ENCODE measurements at places on chromosomes 5 and 9. TPM values are rescaled to one million over a fixed set of nuclear protein-coding genes. Genes with fewer than 3 reads are reported as not detected.

Gene INSL4
- total RNA-seq = not detected

Gene STK32A
- under 0.01 TPM for total RNA-seq

GRCh38 chr9:89394412-89394811, 76.1 kb downstream of the SECISBP2 start:
- DNase-seq = no peak

Gene LCN12
- total RNA-seq = not detected

GRCh38 chr5:2674456-2674855, 77.0 kb downstream of the IRX2 start:
- DNase-seq = no peak

- peak; percentile 64 for DNase-seq
These were observed 1.4 kb downstream of the KIF20A start for GRCh38 chr5:138180183-138180782.

DNA sequence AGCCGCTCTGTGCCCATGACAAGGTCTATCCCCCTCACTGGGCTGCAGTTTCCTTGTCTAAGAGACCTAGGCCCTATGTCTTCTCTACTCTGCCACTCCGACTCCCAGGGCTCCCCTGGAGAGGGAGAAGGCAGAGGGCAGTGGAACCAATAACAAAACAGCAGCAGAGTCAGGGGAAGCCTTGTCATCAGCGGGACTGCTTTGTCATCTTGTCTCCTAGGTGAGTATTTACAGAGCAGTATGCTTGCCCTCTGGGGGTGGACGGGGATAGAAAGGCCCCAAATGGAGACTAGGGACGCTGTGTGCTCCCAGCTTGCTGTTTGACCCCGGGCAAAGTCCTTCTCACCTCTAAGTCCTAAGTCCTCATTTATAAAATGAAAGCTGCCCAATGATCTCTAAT, 318.5 kb downstream of the CDK5RAP2 start:
- no peak for DNase-seq

DNA sequence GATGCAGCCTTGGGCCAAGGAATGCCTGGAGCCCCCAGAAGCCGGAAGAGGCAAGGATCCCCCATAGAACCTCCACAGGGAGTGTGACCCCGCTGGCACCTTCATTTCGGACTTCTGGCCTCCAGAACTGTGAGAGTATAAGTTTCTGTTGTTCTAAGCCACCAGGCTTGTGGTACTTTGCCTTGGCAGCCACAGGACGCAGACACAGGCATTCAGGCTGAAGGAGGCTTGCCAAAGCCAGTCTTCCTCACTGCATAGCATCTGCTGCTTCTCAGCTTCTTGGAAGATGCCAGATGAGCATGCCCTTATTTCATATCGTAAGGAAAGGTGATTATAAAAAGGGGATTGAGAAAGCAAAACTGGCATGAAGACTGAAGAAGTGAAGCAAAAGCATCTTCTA, 61.1 kb upstream of the TAS2R1 start:
- DNase-seq = no peak

Gene SECISBP2
- 19.7 TPM for total RNA-seq

GRCh38 chr5:6486074-6486473, 37.4 kb downstream of the UBE2QL1 start:
- no peak for DNase-seq

Gene PRSS3
- 16.4 TPM for total RNA-seq

Gene LHX3
- total RNA-seq = not detected

- peak; percentile 43 for DNase-seq
These were observed 182.2 kb upstream of the TARS1 start for GRCh38 chr5:33258553-33258952.

DNA sequence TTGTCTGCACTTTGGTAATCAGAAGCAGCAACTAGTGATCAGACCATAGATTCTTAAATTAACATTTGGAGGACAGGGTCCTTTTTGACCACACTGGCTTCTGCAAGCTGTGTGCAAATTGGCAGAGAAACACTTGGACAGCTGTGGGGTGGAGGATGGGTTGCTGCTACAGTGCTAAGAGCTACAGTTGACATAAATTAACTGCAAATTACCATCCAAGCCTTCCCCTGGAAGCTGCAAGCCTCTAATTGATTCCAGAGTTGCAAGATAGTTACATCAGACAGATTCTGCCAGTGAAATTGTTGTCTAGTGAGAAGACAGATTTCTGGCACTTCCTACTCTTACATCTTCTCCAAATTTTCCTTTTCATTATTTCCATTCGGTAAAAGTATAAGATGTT, 517.7 kb downstream of the DIRAS2 start:
- no peak for DNase-seq

DNA sequence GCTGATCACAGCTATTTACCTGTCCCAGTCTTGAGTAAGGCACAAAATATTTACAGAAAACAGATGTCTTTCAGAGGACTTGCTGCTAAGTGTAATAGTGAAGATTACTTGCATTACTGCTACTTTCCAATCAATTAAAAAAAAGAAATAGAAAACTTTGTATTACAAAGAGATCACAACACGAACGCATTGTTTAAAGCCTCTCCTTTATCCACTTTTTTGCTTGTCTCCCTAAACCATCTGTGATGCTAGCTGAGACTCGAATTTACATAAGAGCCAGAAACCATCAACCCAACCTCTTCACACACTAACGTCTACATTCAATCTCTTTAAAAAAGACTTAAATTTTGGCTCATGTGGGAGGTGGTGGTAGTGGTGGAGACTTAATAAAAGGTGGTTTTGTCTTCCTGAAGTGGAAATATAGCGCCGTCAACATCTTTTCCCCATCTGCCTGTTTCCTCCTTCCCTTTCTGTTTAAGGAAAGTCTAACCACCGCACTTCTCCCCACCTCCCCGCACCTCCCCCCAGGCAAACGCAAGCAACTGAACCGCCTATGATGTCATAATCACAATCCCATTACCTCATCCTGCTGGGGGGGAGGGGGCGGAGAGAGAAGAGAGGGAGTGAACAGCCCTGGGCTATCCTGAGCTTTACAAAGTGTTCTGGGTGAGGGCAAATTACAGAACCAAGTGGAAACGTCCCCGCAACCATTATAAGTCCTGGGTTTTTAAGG, 948 bp upstream of the FAM53C start:
- DNase-seq = peak; percentile 79

GRCh38 chr5:113252066-113252465, 182.7 kb downstream of the TSSK1B start:
- no peak for DNase-seq

GRCh38 chr9:136520053-136520540, 25.8 kb downstream of the NOTCH1 start:
- DNase-seq = no peak

GRCh38 chr5:172897481-172898217, 61.6 kb upstream of the RPL26L1 start:
- DNase-seq = peak; percentile 97

Gene TIMD4
- total RNA-seq = not detected

All from IMR-90 (cell line).